ENCODE measurements at places on chromosomes 1 and 21.

DNA sequence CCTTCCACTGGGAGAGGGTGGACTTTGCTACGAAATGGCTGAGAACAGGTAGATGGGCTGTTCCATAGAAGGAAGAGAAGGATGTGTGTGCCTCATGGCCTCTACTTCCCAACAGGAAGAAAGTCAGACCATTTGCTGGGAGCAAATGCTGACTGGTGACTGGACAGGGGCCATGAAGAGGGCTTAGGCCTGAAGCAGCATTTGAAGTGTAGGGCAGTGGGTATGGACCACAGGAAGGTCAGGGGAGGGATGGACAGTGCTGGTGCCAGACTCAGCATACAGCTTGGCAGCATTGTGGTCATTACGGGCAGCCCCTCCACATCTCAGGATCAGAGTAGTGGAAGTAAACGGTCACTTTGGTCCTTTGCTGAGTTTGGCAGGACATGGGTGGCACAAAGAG lies 275.7 kb downstream of the MATN1 start:
- H3K36me3 ChIP-seq: no peaks in the 10 kb centered on the region
- no peak overlapping the region for H3K4me3 ChIP-seq

- no peaks in the 10 kb centered on the region for H3K4me1 ChIP-seq
- H3K4me3 ChIP-seq: no peak overlapping the region
- H3K36me3 ChIP-seq: no peaks in the 10 kb centered on the region
- H3K27ac ChIP-seq: no peak overlapping the region
Observed at GRCh38 chr1:22636927-22637326, 499 bp downstream of the C1QA start.

GRCh38 chr1:164773102-164773501 lies 214.1 kb downstream of the PBX1 start:
- H3K4me3 ChIP-seq: no peak overlapping the region
- H3K4me1 ChIP-seq: peaks cover 3% of the 10 kb centered on the region
- H3K36me3 ChIP-seq: no peaks in the 10 kb centered on the region
- no peak overlapping the region for H3K27ac ChIP-seq

- H3K4me3 ChIP-seq: no peak overlapping the region
- H3K27ac ChIP-seq: no peak overlapping the region
- no peak for DNase-seq
- H3K36me3 ChIP-seq: no peaks in the 10 kb centered on the region
- H3K4me1 ChIP-seq: peaks cover 4% of the 10 kb centered on the region
Observed at GRCh38 chr1:42319128-42319851, 15.7 kb downstream of the FOXJ3 start.

DNA sequence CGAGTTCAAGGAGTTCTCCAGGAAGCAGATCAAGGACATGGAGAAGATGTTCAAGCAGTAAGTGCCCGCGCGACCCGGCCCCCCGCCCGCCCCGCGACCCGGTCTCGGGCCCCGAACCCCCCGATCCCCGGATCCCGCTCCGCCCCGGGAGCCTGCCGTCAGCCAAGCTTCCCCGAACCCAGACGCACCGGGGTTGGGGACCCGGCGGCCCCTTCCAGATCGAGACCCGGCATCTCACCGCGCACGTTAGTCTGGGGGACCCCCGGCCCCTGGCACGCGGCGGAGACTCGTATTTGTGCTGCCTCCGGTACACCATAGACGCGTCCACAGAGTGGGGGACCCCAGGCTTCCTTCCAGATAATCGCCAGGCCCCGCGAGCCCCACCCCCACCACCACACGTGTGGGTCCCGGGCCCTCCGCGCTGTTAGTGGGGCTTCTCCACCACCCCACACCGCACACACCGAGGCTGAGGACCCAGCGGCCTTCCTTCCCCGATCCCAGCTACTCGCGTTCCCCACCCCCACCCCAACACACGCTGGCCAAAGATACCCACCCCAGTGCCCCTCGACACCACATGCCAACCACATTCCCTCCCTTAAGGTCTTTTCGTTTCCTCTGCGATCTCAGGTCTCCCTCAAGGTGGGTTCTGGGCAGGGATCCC lies 665 bp downstream of the EFHD2 start:
- no peaks in the 10 kb centered on the region for H3K27me3 ChIP-seq
- peak; percentile 62 for DNase-seq
- H3K4me1 ChIP-seq: peaks cover 3% of the 10 kb centered on the region
- no peaks in the 10 kb centered on the region for H3K36me3 ChIP-seq
- peak overlapping the region; percentile 78 for H3K4me3 ChIP-seq
- no peak overlapping the region for H3K27ac ChIP-seq
